ENCODE measurements at places on chromosomes 2 and 18.
A peak's percentile ranks its signal among the peaks of the same experiment; 100 is the strongest.

DNA sequence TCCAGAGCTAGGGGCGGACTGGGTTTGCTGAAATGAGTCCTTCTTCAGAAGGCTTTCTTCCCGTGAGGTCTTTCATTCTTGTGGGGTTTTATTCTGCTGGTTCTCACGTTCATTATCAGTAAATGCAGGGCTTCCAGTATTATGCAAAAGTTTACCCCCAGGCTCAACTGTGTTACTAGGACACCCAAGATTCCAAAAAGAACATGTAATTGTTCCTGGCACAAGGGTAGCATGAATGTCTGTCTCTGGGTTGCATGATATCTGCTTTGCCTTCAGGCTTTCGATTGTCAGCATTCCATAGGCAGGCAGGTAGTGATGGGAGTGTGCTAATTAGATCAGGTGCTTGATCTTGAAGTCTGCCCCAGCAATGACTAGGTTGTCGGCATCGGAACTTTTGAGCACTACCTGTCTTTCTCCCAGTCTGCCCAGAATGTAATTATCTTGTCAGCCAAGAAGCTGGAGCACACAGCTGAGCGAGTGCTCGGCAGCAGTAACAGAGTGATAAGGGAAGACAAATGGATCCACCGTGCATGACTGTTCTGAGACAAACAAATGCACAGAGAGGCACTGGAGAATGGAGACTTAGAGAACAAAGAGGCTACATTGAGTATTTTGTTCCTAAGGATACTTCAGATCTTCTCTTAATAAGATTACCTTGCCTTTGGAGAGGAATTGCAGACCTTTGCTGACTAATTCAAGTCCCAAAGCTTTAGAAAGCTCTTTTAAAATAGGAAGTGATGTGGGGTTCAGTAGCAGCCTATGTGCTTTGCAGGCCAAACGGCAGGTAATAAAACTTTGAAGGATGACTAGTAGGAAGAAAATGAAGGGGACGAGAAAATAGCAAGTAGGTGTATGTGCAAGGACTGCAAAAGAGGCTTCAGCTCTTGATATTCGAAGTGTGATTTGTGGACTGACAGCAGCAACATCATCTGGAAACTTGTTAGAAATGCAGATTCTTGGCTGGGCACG, 41.9 kb downstream of the ITGB6 start:
- DNase-seq = no peak

GRCh38 chr18:23519734-23520133, 16.4 kb downstream of the RMC1 start:
- no peak for DNase-seq

DNA sequence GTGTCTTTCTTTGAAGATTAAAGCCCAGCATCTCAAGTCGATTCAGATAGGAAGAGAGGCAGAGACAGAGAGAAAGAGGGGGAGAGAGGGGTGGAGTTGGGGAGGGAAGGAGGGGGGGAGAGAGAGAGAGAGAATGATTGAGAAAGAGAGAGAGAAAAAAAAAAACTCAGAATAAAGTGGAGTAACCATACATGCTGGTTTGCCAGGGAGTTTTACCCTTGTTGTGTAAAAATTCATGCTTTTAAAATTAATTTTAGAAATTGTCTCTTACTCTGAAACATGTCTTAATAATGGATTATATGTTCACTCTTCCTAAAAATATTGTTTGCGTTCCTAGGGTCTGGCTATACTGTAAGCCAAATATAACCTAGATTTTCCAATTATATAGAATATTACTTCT, 908.5 kb downstream of the DSC3 start:
- DNase-seq = no peak

DNA sequence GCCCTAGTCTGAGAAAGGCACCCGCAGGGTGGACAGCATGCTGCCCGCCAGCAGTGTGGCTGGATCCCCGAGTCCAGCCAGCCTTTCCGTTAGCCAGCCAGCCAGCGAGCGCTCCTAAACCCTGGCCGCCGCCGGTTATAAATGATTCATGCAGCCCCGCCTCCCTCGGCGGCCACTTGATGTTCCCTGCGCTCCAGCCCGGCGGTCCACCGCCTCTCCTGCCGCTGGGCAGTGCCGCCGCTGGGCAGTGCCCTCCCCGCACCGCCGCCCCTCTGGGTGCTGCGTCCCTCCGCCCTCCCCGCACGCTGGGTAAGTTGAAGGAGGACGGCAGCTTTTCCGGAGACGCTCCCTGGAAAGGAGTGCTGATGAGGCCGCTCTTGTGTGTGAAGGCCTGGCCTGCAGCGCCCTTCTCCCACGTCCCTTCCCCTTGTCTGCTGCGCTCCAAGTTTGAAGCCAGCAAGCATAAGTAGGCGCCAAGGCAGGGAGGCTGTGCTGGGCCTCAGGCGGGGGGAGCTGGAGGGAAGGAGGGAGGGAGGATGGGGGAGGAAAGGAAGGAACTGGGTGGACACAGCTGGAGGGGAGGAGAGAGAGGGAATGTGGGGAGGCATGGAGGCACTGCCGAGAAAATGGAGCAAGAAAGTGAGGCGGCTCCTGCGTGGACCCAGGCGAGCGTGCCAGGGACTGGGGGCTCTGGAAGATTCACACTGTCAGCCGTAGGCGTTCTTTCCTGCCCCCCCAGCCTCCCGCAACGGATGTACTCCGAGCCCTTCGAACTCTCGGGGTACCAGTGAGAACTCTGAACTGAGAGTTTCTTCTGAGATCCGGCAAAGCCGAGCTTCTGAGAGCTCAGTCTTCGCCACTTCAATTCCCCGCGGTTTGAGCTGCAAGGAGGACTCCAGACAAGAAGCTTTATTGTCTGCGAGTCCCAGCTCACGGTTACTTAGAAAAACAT, 131.9 kb downstream of the GLI2 start:
- DNase-seq = no peak

DNA sequence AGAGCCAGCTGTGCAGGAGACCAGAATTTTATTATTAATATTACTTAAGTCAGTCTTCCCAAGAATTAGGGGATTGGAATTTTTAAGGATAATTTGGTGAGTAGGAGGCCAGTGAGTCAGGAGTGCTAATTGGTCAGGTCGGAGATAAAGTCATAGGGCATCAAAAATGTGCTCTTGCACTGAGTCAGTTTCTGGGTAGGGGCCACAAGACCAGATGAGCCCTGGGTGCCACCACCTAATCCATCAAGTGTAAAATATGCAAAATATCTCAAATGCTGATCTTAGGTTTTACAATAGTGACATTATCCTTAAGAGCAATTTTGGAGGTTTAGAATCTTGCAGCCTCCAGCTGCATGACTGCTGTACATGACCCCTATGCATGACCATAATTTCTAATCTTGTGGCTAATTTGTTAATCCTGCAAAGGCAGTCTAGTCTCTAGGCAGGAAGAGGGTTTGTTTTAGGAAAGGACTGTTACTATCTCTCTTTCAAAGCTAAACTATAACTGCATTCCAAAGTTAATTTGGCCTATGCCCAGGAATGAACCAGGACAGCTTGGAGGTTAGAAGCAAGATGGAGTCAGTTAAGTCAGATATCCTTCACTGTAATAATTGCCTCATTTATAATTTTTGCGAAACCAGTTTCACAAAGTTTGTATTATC, 215.9 kb downstream of the RNF152 start:
- DNase-seq = no peak

- DNase-seq = peak; percentile 12
Observed at GRCh38 chr2:118202707-118203303, 114.5 kb downstream of the INSIG2 start.

DNA sequence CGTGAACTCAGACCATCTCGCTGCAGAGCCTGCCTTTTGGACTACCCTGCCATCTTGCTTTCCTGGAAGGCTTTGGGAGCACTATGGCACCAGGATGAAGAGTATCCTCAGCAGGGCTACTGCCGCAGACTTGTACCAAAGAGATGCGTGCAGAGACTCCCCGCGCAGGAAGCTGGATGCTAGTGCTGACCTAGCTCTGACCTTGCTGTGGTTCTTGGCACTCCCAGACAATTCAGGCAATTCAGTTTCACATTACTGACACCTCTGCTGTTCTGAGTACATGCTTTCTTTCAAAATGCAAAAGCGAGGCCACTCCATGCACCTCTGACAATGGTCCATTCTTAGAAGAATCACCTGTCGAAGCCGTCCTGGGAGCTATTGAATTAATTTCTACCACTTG, 251.5 kb upstream of the MEX3C start:
- DNase-seq = no peak

GRCh38 chr2:130727286-130727924, 1.5 kb upstream of the GPR148 start:
- DNase-seq = peak; percentile 70

DNA sequence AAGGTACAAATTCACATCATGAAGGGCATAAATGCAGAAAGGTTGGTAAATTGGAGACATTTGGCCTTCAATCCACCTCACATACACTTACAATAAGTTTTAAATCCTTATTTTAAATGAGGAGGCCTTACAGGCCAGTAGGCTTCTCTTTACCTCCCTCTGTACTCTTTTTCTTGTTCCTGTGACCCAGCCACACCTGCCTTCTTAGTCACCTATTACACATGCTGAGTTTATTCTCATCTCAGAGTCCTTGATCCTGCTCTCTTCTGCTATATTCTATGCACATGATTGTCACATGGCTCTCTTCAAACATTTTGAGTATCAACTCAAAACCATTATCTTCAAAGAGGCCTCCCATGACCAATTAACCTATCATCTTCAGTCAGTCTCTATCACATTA, 491.5 kb downstream of the SATB2 start:
- DNase-seq = no peak

DNA sequence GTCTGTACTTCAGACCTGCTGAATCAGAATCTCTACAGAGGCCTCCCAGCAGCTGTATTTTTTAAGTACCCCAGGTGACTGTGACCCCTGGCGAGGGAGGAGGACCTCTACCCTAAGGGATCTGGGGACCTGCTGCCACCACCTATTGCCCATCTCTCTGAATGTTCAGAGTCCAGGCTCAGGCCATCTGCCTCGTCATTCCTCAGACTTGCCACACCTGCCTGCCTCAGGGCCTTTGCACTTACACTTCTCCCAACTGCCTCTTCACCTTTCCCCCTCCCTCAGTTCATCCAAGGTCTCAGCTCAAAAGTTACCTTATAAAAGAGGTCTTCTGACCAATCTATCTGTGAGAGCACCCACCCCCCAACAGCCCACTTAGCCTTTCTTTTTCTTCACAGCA, 21.5 kb downstream of the UXS1 start:
- DNase-seq = no peak

DNA sequence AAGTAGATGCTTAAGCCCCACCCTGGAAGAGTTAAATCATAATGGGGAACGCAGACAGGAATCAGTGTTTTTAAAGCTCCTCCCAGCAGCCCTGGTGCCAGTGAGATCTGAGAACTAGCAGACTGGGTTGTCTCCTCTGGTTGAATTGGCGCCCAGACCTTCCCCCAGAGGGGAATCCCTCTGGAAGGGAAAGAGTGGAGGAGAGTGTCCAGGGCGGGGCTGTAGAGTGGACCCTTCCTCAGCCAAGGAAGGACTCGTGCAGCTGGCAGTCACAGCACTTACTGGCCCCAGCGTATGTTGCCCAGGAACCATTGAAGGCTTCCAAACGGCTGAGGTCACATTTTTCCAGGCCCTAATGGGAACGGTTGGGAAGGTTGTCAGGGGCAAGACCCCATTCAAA, 62.5 kb downstream of the TGOLN2 start:
- no peak for DNase-seq

DNA sequence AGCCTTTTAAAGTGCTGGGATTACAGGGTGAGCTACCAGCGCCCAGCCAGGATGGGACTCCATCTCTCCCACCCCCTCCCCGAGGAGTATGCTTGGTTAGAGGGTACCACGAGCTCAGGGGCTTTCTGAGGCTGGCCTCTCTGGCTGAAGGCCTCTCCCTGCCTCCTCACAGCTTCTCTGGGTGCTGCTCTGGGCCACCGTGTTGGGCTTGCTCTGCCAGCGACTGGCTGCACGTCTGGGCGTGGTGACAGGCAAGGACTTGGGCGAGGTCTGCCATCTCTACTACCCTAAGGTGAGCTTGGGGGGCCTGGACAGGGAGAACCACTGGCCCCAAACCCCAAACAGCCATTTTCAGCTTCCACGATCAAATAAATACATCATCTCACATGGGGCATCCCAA, 2.9 kb downstream of the SLC11A1 start:
- DNase-seq = no peak
